ENCODE measurements at places on chromosomes 13 and 19. TPM values are rescaled to one million over a fixed set of nuclear protein-coding genes. Genes with fewer than 3 reads are reported as not detected.

Gene PABPC3
- total RNA-seq: 0.39 TPM

Gene SMIM44
- not detected for total RNA-seq

Gene ZNF418
- 20.8 TPM for total RNA-seq

Gene NLRP12
- total RNA-seq: 4.7 TPM

Gene C1QTNF9B
- total RNA-seq: not detected

Gene RNF225
- 1.1 TPM for total RNA-seq

Gene CALR3
- 0.50 TPM for total RNA-seq

Gene CGB8
- 0.31 TPM for total RNA-seq

Gene WDR88
- total RNA-seq: 0.28 TPM

Gene RYR1
- 19.8 TPM for total RNA-seq

Gene CASP14
- not detected for total RNA-seq

Gene NLRP5
- not detected for total RNA-seq

Gene CATSPERD
- total RNA-seq: not detected

Gene CABP5
- total RNA-seq: not detected

Gene TUBA3C
- not detected for total RNA-seq

Gene FXYD5
- 135 TPM for total RNA-seq

Gene SYNE4
- total RNA-seq: 17.6 TPM

Gene PLK5
- 0.60 TPM for total RNA-seq

Gene IGSF23
- not detected for total RNA-seq

Gene SIGLEC10
- 0.44 TPM for total RNA-seq

Gene SYT5
- 2.5 TPM for total RNA-seq

Gene OPA3
- 10.1 TPM for total RNA-seq

Gene KIR2DL1
- not detected for total RNA-seq

Gene PEG3
- 0.27 TPM for total RNA-seq

Gene SIGLEC14
- not detected for total RNA-seq

Gene FUT6
- total RNA-seq: not detected

Gene HCST
- total RNA-seq: 1.9 TPM

Gene PTGER1
- 0.87 TPM for total RNA-seq

Gene PTH2
- total RNA-seq: 1.7 TPM

Gene CAMSAP3
- total RNA-seq: 34.6 TPM

Gene C19orf47
- total RNA-seq: 15.6 TPM

Gene ZNF546
- total RNA-seq: 1.1 TPM

Gene KLHL1
- total RNA-seq: not detected

Gene ZNF580
- total RNA-seq: 31.3 TPM

Gene KCNRG
- 0.32 TPM for total RNA-seq

Gene CYP4F12
- total RNA-seq: not detected

Gene ZNF540
- 0.07 TPM for total RNA-seq

Gene IQCN
- total RNA-seq: 0.61 TPM

Gene SGTA
- total RNA-seq: 89.3 TPM

Gene LILRB5
- 0.09 TPM for total RNA-seq

Gene MEIS3
- total RNA-seq: 51.1 TPM

Gene KANK2
- 35.1 TPM for total RNA-seq

Gene SSC5D
- 1.8 TPM for total RNA-seq

Gene ACER1
- not detected for total RNA-seq

Gene ZNF726
- total RNA-seq: not detected

Gene LCP1
- total RNA-seq: 3.7 TPM

Gene ZNF790
- 8.6 TPM for total RNA-seq

Gene TTC9B
- total RNA-seq: not detected

Data from WTC11 (cell line).